ENCODE measurements at places on chromosomes 7 and 10.
A peak's percentile ranks its signal among the peaks of the same experiment; 100 is the strongest.

- DNase-seq = no peak
Observed at GRCh38 chr7:29825775-29826529, 19.6 kb downstream of the WIPF3 start.

GRCh38 chr7:53504914-53505313, 469.5 kb downstream of the POM121L12 start:
- no peak for DNase-seq

DNA sequence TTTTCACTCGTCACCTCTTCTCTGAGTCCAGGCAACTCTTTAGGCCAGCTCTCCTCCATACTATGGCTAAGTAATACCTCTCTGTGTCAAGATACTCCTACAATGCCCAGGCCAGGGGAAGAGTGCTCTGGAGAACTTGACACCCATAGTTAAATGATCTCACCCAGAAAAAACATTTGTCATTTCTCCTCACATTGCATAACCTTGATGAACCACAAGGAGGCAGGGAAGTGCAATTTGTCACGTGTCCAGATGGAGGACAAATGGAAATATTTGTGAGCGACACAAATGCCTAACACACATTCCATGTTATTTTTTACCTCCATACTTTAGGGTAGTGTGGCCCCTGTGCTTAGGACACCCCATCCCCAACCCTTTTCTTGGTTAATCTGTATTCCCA, 78.3 kb downstream of the HTR7 start:
- DNase-seq = no peak

DNA sequence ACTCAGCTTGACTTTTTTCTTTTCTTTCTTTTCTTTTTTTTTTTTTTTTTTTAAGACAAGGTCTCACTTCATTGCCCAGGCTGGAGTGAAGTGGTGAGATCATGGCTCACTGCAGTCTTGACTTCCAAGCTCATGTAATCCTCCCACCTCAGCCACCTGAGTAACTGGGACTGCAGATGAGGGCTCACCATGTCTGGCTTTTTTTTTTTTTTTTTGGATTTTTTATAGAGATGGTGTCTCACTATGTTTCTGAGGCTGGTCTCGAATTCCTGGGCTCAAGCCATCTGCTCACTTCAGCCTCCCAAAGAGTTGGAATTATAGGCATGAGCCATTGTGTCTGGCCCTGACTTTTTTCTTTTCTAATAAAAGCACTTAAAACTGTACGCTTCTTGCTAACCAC, 358.2 kb upstream of the IGFBP3 start:
- DNase-seq = no peak

DNA sequence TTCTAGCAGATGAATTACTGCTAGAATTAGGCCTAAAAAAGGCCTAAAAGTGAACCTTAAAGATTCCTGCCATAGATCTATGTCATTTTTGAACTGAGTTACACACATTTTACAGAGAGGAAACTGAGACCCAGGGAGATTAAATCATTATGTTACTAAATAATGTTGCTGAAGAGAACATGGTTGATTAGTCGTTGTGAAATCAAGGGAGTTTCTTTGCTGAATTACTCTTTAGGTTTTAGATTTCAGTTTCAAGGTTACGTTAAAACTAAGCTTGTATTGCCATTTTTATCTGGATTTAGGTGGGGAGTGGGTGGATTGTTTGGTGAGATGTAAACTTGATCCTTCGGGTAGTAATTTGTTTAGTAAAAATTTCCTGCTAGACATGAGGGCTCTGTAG, 21.3 kb downstream of the CDK14 start:
- DNase-seq = no peak

- no peak for DNase-seq
Observed at GRCh38 chr10:48406204-48406603, 99.7 kb downstream of the MAPK8 start.

GRCh38 chr7:100515072-100515532, 23.9 kb upstream of the AGFG2 start:
- no peak for DNase-seq

DNA sequence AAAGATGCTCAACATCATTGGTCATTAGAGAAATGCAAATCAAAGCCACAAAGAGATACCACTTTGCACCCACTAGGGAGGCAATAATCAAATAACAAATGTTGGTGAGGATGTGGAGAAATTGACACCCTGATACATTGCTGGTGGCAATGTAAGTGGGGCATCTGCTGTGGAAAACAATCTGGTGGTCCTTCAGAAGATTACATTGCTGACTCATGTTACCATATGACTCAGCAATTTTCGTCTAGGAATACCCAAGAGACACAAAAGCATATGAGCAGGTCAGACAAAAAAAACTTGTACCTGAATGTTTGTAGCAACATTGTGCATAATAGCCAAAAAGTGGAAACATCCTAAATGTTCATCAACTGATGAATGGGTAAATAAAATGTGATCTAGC, 4.9 kb upstream of the CLDN3 start:
- DNase-seq = no peak

DNA sequence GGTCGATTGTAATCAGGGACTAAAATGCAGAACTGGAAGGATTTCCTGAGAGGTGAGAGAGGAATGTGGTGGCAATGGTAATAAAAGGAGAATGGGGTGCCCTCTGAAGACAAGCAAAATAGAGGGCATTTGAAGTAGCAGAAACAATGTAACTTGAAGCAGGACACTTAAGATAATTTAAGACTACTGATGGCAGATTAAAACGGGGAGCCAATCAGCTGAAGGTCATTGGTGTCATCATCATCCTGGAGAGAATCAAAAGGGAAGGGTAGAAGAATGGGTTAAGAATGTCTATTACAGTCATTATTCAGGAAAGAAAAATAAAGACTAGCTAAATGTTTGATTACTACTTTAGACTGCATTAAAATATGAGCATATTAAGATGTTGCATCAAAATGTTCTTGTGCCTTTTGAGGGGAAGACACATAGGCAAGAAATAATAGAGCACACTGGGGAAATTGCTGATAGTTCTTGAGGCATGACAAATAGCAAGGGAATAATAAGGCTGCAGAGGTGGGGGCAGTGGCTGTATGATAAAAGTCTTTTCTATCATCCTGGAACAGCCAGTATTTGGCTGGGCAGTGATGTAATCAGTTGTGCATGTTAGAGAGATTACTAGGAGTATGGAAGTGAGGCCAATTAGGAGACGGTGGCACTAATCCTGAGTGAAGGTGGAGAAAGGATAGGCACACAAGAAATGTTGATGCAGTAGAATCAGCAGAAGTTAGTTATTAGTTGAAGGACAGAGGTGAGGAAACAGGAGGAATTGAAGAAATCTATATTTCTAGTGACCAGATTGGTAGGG, 60.2 kb downstream of the CCDC71L start:
- no peak for DNase-seq

GRCh38 chr7:105769901-105770628, 106.3 kb downstream of the ATXN7L1 start:
- no peak for DNase-seq

DNA sequence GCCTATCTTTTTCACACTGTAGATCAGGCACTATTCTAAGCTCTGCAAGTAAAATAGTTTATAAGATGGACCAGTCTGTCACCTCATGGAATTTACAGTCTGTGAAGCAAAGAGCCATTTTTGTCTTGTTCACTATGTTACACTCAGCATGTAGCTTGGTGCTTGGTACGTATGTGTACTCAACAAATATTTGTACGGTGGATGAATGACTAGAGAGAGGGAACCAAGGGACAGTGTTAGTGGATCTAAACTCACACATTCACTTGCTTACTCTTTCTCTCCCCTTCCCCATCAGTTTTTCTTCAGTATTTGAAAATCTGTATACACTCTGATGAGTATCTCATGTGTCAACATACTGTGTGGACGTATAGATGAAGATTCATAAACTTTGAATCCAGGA, 45.9 kb downstream of the PTF1A start:
- DNase-seq = no peak

- no peak for DNase-seq
Observed at GRCh38 chr7:142602756-142603155, 146.5 kb upstream of the PRSS1 start.

- DNase-seq = no peak
Observed at GRCh38 chr10:131450216-131450765, 138.8 kb upstream of the TCERG1L start.

GRCh38 chr10:47309408-47310089, 9.6 kb downstream of the GDF10 start:
- DNase-seq = no peak

DNA sequence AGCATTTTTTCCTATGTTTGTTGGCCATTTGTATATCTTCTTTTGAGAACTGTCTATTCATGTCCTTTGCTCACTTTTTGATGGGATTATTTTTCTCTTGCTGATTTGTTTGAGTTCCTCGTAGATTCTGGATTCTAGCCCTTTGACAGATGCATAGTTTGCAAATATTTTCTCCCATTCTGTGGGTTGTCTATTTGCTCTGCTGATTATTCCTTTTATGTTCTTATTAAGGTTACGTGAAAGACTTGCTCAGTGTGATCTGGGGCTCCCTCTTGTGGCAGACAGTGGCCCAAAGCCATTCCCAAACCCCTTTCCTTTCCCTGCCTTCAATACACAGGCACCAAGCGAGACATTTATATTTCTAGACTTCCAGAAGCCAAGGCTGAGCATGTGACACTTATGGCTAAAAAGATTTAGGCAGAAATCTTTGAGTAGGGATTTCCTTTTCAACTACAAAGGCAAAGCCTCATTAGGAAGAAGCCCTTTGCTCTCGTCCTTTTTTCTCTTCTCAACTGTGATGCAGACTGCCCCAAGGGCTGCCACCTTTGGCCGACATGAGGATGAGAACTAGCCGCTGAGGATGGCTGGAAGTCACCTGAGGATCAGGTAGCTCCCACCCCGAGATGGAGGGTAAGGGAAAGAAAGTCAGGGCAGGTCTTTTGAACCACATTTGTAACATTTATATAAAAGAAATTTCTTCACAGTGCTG, 23.6 kb downstream of the ST8SIA6 start:
- peak; percentile 44 for DNase-seq

- no peak for DNase-seq
Observed at GRCh38 chr7:41924796-41925195, 221.9 kb upstream of the INHBA start.
